Stimulated activated CD8-positive, alpha-beta memory T cell treated with anti-CD3 and anti-CD28 coated beads, Interleukin-7, amount 100 ng/mL, for 24 hours (primary cell): ENCODE measurements at places on chromosomes 4 and X.

DNA sequence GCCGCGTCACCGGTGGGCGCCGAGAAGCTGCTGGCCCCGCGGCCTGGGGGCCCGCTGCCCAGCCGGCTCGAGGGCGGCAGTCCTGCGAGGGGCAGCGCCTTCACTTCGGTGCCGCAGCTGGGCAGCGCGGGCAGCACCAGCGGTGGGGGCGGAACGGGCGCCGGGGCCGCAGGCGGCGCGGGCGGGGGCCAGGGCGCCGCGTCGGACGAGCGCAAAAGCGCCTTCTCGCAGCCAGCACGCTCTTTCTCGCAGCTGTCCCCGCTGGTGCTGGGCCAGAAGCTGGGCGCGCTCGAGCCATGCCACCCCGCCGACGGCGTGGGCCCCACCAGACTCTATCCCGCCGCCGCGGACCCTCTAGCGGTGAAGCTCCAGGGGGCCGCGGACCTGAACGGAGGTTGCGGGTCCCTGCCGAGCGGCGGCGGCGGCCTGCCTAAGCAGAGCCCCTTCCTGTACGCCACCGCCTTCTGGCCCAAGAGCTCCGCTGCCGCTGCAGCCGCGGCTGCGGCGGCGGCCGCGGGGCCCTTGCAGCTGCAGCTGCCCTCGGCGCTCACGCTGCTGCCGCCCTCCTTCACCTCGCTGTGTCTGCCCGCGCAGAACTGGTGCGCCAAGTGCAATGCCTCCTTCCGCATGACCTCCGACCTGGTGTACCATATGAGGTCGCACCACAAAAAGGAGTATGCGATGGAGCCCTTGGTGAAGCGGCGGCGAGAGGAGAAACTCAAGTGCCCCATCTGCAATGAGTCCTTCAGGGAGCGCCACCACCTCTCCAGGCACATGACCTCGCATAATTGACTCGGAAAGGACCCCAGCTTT is 5.6 kb downstream of the PRDM8 start:
- no peak for DNase-seq

- no peak for DNase-seq
Observed at GRCh38 chrX:115013705-115014104, 3.7 kb downstream of the IL13RA2 start.

DNA sequence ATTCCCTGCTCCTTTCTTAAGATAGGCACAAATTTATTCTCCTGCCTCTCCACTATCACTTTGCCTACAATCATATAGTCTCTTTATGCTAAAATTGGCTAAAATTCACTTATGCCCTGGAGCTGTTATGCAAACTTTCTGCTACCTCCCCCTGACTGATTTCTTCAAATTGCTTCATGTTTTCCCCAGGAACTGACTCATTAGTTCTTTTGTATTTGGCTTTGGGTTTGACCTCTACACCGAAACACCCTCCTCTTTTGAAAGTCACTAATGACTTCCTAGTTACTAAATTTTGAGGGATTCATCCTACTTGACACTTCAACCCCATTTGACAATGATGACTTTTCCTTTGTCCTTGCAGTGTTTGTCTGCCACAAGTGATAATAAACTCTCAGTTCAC is 222.6 kb downstream of the NDST4 start:
- no peak for DNase-seq

GRCh38 chr4:183548306-183548705 is 43.4 kb downstream of the ING2 start:
- DNase-seq, result no peak

DNA sequence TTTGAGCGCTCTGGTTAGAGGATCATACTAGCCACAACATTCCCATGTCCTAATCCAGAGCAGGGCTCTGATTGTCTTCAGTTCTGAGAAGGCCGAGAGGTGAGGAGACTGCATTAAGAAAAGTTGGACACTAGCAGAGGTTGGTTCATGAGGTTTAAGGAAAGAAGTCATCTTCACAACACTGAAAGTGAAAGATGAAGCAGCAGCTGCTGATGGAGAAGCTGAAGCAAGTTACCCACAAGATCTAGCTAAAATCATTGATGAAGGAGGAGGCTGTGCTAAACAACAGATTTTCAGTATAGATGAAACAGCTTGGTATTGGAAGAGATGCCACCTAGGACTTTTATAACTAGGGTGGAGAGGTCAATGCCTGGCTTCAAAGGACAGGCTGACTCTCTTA is 36.8 kb downstream of the RAP1GDS1 start:
- no peak for DNase-seq

GRCh38 chr4:82865592-82865991 is 25.4 kb downstream of the SEC31A start:
- no peak for DNase-seq

DNA sequence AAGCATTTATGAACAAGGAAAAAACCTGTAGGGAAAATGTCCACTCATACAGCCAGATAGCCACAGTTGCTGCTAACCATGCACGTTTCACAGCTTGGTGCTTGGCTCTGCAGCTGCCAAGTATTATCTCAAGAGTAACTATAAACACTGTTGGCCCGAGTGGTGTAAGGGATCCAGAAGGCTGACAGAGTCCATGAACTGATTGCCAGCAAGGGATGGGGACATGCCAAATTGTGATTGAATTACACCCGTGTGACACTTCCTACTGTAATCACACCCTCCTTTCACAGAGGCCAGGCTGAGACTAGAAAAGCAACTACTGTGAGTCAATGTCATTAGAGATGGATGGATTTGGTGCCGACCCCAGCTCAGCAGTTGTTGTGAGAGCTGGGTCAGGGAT is 223.9 kb upstream of the ANKRD50 start:
- no peak for DNase-seq

DNA sequence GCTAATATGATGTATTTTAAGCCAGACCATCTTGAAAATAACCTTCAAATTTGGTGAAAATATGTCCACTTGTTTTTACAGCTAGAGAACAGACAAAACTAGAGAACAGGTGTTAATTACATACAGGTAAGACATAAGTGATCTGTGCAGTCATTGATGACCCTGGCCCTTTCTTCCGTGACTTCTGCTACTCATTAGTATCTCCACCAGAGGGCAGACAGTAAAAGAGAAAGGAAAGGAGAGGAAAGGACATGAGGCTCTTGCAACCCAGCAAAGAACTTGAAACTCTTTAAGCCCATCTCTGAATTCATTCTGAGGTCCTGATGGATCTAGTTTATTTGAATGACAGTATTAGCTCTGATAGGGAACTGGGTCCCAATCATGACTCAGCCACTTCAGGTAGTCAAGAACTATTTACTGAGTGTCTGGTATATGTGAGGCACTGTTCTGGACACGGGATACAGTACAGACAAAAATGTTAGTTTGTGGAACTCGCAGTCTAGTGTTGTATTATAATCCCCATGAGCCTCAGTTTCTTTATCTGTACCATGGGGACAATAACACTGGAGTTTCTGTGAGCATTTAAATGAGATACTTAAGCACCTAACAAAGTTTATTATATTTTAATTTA is 121.0 kb upstream of the TEX13D start:
- no peak for DNase-seq

GRCh38 chr4:66225539-66225938 is 555.2 kb upstream of the EPHA5 start:
- no peak for DNase-seq

DNA sequence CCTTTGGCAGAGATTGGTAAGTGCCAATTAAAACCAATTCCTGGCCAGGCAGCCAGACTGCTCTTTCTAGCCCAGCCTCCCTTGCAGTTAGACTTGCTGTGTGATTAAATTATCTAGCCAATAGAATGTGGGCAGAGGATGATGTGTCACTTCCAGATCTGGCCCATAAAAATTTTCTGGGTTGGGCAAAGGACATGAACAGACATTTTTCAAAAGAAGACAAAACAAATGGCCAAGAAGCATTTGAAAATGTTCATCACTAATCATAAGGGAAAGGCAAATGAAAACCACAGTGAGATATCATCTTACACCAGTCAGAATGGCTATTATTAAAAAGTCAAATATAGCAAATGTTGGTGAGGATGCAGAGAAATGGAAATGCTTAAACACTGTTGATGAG is 71.4 kb upstream of the STIM2 start:
- DNase-seq, result no peak

DNA sequence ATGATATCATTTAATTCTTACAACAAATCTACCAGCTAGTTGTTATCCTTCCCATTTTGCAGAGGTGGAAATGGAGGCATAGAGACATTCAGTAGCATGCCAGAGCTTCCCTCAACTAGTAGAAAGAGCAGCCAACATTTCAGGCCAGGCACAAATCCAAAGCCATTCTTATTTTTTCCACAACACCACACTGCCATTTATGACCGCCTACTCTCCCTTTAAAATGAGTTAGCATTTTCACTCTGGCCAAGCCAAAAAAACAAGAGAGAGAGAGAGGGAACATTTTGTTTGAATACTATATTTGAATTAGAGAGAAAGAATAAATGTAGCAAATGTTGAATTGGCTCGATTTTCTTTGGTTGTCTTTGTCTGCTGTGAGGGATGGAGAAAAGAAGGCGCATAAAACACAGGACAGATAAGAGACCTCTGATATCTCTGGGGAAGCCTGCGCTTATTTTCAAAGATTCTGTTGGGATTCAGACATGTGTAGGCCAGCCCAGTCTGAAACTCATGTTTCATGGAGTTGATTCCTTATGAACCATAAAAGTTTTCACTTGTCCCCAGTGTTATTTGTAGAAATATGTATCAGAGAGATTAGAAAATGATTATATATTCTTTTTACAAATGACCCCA is 265.7 kb downstream of the RAB28 start:
- DNase-seq, result no peak

- peak; percentile 31 for DNase-seq
Observed at GRCh38 chr4:107824350-107825071, at the start of gene SGMS2. TSS of gene SGMS2 (plus strand) at chr4:107824932. CDS start at chr4:107895554, 70,622 bp downstream.

GRCh38 chr4:107970063-107970798 is 19.5 kb upstream of the HADH start:
- no peak for DNase-seq

DNA sequence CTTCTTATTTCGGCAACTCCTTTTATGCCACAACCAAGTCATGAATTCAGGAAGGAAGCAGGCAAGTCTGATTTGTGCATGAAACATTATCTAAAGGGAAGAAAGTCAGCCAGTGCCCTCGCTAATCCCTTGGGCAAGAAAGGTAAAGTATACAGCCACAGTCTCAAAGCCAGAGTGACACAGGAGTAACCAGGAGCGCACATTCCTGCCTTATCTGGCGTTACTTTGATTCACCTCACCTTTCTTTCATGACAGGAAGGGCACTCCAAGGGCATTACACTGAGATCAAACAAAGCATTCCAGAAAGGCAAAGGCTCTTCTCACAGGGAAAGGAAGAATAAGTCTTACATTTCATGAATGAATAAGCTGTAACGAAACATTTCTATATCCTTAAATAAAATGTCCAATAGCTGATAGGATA is 38.8 kb downstream of the FAT1 start:
- DNase-seq, result no peak

DNA sequence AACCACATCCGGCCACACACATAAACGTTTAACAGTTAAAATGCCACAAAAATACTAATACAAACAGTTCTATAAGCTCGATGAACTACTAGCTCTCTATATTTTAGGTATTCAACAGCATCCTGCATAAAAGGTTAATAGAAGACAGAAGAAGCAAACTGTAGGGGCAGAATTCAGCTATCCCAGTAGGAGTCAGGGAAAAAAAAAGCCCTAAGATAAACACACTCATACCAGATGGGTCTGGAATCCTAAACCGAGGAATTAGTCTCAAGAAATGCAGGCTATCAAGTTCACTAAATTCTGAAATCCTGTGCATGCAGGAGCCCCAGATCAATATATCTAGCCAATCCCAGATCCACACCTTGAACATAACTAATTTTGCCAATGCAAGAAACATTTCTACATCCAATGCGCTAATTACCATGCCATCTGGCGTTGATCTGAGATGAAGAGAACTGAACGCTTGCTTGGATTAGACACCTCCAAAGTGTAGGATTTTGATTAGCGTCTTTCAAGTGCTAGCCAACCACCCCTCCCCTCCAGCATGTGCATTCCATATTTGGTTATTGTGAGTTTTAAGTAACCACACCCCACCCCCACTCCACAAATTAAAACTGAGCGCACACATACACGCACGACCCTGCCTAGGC is 512.2 kb upstream of the INTU start:
- DNase-seq, result no peak

DNA sequence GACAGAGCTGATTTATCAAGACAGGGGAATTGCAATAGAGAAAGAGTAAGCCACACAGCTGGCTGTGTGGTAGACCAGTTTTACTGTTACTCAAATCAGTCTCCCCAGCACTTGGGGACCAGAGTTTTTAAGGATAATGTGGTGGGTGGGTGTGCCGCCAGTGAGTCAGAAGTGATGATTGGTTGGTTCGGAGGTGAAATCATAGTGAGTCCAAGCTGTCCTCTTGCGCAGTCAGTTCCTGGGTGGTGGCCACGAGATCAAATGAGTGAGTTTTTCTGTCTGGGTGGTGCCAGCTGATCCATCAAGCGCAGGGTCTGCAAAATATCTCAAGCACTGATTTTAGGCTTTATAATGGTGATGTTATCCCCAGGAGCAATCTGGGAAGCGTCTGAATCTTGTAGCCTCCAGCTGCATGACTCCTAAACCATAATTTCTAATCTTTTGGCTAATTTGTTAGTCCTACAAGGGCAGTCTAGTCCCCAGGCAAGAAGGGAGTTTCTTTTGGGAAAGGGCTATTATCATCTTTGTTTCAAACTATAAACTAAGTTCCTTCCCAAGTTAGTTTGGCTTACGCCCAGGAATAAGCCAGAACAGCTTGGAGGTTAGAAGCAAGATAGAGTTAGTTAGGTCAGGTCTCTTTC is 44.0 kb upstream of the PPP1R2C start:
- DNase-seq, result no peak

DNA sequence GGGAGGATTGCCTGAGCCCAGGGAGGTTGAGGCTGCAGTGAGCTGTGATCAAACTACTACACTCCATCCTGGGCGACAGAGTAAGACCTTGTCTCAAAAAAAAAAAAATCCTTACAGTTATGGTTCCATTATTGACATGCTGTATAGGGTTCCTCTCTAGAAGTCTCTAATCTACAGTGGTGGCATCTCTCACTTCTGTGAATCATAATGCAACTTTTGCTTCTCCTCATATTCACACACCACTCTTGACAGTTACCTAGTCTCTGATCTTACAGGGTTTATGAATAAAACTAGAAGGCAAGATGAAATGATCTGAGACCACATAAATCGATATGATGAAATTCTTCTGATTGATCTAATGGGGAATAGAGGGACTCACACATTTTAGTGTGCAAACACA is 40.6 kb downstream of the DOCK11 start:
- no peak for DNase-seq

DNA sequence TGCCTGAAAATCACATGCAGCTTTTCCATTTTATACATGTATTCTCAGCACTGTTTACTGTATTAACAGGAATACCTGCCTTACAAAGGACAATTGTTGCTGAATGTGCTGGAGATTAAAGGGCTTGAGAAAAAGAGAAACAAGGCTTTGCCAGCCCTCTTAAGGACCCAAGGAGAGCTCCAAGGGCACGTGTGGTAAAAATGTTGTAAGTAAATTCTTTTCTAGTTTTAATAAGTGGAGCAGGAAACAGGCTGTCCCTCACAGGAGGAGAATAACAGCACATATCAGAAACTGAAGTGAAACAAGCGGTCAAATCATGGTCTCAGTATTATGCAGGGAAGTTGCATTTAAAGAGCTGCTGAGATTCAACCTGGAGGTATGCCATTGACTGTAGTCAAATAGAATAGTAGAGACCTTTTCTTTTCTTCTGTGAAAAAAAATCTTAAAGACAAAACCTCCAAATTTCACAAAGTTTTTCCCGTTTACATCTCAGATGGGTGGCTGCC is 18.5 kb downstream of the IGFBP7 start:
- DNase-seq, result no peak

- no peak for DNase-seq
Observed at GRCh38 chrX:24242649-24243175, 71.2 kb downstream of the SUPT20HL2 start.
